ENCODE measurements at places on chromosomes 1 and 21.

- no peak for DNase-seq
Measured at GRCh38 chr1:34822202-34822601, 29.4 kb downstream of the GJA4 start.

DNA sequence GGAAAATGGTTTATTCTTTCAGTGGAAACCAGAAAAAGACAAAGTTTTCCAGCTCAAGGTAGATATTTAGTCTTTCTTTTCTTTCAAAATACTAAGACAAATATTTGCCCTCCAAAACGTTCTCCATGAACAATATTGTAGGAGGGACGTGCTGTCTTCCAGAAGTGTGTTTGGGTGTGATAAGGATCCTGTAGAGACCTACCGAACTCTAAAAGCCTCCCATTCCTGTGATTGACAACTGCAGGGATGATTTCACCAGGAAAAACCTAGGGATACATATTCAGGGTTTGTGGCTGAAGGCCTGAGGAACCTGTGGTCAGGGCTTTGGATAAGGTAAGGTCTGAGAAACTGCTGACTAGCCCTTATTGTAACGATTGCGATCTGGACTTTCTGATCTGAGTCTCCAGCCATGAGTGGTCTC is 167.1 kb downstream of the ZNF648 start:
- no peak for DNase-seq

DNA sequence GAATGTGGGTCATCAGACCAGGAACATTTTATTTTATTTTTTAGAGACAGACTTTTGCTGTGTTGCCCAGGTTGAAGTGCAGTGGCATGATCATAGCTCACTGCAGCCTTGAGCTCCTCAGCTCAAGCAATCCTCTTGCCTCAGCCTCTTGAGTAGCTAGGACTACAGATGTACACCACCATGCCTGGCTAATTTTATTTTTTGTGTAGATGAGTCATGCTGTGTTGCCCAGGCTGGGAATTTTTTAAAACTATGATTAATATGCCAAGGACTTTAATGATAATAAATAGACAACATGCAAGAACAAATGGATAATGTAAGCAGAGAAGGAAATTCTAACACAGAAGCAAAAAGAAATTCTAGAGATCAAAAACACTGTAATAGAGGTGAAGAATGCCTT is 142.4 kb downstream of the AK5 start:
- DNase-seq = peak; percentile 76

DNA sequence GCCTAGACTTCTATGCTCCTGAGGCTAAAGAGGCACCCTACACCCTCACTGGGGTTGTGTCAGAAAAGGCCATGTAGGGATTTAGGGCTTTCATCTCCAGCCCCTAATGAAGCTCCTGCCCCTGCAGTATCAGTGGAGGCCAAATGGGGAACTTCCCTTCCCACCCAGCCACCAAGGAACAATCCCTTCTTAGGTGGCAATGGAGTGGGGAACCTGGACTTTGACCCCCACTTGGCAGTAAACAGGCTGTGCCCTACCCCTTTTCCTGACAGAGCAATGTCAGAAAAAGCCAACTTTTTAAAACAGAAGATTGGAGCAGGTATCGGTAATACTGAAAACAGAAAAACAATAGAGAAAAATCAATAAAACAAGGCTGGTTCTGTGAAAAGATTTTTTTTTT is 35.5 kb upstream of the SLC19A2 start:
- no peak for DNase-seq

DNA sequence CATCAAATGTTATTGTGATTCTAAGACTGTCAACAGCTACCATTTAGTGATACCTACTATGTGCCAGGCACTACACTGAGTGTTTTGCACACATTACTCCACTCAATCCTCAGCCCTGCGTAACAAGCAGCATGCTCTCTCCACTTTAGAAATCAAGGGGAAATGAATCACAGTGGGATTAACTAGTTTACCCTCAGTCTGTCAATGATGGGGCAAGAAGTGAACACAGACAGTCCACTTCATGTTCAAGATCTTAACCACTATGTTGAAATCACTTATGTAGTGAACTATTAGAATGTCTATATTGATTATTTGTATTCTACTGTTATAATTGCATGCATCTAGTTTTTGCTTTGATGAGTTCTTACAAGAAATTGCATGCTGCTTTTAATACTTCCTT is 165.3 kb downstream of the LTN1 start:
- DNase-seq = no peak

- DNase-seq = no peak
Measured at GRCh38 chr1:181079382-181079781, 9.1 kb upstream of the IER5 start.

DNA sequence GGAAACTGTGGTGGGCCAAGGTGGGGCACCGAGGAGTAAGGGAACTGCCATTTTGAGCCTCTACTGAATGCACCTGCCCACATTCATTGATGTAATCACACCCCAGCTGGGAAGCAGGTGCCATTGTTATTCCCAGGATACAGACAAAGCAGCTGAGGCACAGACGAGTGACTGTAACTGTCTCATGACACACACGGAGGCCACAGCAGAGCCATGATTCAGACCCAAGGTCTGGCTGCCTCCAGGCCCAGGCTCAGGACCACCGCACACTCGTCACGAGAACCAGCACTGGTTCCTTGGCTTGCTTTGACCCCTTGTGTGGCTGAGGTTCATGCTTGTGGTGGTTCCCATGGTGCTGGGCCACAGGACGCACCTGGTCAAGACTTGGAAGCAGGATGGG is 45.6 kb upstream of the CLIC4 start:
- no peak for DNase-seq

DNA sequence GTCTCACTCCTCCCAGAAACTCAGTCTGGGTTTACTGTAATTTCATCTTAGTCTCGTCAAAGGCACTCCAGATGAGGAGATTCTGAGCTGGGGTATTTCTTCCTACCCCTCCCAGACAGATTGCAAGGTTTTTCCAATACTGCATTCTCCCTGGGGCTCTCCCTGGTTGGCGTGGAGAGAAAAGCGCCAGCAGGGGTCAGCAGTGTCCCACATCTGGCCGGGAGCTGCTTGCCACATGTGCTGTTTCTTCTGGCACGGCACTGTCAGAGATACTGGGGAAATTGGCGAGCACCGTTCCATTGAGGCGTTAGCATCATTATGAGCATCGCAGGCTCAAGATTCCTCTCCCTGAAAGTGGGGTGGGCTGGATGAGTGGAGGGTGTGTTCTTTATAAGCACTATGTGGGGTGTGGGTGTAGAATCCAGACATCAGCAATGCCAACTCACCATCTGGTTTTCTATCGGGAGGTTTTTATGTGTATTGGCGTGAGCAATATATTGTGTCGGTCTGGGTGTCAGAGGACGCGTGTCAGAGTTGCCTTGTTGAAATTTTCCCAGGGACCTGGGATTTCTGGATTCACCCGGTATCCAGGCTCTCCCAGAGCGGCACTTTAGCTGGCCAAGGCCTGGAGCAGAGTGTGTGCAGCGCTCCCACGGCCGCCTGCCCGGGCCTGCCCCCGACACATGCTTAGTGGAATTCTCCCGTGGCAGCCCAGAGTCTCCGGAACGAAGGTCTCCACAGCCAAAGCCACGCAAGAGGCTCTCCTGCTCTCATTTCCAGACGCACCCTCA is 8.0 kb upstream of the NAV1 start:
- peak; percentile 92 for DNase-seq

- no peak for DNase-seq
Measured at GRCh38 chr1:116194568-116194967, 83.4 kb downstream of the MAB21L3 start.

- no peak for DNase-seq
Measured at GRCh38 chr1:38079019-38079418, 32.4 kb upstream of the POU3F1 start.

GRCh38 chr1:231160895-231161666 is 777 bp upstream of the TRIM67 start:
- DNase-seq = no peak

DNA sequence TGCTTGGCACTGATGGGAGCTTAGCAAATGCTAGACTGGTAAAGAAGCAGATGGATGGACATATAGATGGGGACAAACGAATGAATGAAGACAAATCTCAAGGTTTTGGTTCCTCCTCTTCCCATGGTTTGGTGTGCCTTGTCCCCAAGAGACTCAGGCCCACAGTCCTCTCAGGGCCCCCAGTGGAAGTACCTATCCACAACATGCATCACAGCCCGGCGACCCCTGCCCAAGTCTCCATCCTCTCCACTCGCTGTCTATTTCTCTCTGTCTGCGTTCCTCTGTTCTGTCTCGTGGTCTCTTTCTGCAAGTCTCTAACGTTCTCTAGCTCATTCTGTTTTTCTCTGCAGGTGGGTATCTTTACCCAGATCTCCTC is 85.8 kb downstream of the GLIS1 start:
- no peak for DNase-seq

DNA sequence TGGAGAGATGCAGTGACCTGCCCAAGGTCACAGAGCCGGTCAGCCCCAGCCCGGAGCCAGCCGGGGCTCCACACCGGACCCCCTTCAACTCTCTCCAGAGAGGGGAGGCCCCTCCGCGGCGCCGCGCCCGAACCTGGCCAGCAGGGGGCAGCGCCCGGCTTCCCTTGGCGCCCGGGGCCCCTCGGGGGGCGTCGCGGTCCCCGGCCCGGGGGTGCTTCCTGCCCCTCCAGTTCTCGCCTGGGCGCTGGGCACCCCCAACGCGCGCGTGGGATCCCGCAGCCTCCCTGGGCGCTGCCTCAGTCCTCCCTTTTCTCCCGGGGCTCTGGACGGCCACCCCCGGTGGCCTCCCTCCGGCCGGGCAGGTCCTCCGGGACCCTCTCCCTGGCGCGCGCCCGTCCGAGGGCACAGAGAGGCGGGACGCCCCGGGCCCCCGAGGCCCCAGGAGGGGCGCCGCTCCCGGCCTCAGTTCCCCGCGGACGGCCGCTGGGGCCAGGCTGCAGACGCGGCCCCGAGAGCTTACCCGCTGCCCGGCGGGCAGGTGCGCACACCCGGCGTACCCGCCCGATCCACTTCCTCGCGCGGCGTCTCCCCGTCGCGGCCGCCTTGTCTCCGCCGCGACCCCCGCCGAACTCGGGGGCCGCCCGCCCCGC is 406 bp downstream of the HTR1D start:
- DNase-seq = no peak

DNA sequence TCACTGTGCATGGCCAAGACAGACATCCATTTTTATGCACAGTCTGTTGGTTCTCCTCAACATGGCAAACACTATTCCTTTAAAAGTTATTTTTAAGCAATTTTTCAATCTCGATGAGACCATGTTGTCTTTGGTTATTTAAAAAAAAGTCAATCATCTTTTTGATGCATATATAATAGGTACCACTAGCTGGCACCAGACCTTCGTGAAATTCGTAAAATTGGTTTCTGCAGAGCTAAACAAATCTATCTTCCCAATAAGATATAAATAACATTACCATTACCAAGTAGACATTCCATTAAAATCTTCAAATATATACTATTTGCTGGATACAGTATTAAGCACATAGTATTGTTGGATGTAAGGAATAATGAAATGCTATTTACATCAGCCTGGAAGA is 220.0 kb upstream of the GREM2 start:
- DNase-seq = no peak

- no peak for DNase-seq
Measured at GRCh38 chr1:184340984-184341383, 45.8 kb upstream of the C1orf21 start.

DNA sequence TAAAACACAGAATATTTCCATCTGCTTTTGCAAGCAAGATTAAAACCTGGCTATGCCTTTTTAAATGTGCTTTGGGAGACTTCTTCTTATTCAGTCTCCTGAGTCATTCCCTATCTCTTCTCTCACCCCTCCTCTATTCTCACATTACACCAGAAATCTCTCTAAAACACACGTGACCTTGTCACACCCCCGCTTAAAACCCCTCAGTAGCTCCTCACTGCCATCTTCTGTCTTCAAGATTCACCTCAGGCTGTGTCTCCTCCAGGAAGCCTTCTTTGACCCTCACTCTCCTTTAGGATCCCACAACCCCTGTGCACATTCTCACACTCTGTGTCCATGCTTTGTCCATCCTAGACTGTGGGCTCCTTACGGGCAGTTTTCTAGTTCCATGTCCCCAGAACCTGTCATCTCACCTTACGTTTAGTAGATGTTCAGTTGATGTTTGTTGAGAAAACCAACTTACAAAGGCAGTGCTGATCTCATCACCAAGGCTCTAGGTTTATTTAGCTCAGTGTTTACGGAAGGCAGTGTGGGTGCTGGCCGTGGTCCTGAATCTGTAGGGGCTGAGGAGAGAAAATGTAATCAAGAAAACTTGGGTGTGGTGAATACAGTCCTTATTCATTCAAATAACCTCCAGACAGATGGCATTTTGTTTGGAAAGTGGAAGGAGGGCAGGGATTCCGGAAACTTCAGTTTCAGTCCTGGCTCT is 143.5 kb downstream of the DMRTA2 start:
- DNase-seq = peak; percentile 28

DNA sequence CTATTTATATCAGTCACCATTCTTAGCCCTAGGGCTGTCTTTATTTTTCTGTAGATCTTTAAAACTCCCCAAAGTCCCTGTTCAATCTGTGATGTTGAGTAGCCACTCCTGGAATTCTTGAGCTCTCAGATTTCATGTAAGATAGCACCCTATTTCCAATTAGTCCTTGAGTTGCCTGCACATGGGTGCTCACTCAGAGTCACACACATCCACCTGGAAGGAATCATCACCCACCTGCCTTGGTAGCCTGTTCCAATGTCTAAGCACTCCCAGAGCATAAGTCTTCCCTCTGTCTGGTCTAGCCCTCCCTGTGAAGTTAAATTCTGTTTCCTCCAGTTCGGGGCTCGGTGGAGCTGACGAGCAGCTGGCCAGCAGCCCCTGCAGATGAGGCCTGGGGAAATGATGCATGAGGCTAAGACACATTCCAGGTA is 14.7 kb upstream of the ATF3 start:
- DNase-seq = no peak
